ENCODE measurements at places on chromosomes 13 and 19.

DNA sequence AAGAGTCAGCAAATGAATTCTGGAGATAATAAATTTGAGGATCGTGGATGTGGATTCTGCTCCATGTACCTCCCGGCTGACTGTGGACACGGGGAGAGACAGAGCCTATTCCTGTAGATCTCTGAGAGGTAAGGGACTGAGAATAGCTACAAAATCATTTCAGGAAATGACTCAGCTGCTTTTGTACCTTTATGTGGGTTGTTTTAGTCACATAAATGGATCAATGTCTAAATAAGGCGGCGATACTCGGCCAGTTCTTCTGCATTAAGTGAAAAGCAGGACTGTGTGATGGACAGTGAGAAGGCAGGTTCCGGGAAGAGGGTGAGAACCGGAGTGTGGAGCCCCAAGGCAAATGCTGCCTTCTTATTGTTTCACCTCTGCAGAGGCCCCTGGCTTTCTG is 128.1 kb downstream of the EFNB2 start:
- DNase-seq, result no peak

- no peak for DNase-seq
Observed at GRCh38 chr19:6718741-6719539, 1.5 kb downstream of the C3 start.

DNA sequence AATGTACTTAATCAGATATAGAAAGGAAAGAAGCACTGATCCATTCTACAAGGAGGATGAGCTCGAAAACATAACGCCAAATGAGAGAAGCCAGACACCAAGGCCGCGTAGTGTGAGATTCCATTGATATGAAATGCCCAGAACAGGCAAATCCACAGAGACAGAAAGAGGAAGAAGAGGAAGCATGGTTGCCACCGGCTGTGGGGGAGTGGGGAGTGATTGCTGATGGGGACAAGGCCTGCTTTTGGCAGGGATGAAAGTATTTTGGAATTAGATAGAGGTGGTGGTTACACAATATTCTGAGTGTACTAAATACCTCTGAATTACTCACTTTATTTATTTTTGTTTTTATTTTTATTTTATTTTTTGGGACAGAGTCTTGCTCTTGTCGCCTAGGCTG is 50.2 kb upstream of the KLF2 start:
- no peak for DNase-seq

DNA sequence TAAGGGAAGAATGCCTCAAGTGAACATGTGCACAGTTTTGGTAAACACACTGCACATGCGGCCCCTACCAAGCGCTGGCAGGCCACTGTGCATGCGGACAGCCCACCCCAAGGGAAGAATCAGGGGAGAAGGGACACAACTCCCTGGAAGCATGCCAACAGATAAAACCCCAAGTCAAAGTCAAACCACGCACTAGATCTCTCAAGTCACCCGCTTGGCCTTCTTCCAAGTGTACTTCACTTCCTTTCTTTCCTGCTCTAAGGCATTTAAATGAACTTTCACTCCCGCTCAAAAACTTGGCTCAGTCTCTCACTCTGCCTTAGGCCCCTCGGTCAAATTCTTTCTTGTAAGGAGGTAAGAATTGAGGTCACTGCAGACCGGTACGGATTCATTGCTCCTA is 4.6 kb upstream of the RFXAP start:
- no peak for DNase-seq

- no peak for DNase-seq
Observed at GRCh38 chr13:66748712-66749111, 481.4 kb downstream of the PCDH9 start.

DNA sequence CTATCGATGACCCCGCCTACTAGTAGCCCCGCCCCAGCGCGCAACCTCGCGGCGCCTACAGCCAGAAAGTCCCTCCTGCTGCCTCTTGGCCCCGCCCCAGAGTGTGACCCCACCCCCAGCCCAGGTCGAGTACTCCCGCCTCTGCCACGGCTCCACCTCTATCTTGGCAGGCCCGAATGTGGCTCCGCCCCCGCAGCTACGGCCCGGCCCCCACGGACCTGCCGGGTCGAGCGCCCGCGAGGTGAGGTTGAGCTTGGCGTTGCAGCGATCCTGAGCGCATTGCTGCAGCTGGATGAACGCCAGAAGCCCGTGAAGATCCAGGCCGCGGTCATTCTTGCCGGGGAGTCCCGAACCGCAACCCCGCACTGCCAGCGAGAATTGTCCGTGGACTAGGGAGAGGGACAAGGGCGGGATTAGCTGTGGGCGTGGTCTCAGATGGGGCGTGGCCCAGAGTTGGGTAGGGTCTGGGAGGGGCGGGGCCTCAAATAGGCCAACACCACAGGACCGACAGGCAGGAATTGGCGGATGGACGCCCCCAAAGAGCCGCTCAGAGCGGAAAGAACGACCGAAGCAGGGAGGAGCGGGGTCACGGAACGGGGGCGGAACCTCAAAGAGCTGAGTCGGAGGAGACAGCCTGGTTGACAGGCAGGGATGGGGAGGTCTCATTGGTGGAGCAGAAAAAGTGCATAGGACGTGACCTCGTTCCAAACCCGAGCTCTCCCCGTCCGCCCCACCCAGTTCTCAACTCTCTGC is 1.9 kb downstream of the LYPD3 start:
- peak; percentile 83 for DNase-seq

DNA sequence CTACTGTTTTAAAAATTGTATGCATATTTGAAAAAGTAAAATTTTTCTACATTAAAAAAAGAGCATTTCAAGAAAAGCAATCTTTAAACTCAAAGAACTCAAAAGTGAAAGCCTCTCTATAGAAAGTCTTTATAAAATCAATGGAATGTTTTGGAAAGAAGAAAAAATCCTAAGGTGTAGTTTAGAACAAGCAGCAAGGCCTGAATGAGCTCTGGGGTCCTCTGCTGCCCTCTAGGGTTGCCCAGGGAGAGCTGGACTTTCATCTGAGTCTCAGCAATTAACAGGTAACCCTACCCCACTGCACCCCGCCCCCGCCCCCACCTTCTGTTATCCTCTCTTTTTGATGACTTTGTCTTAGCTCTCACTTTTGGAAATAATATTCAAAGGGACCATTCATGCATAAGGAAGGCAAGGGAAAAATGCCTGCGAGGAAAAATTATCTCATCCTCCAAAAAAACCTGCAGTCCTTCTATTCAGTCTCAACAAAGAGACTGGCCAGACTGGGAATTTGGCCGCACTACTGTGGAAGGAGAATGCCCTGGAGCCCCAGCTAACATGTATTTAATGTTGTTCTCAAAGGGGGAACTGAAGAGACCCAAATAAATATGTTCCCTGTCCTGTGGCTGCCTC is 24.1 kb downstream of the SLC25A30 start:
- DNase-seq, result peak; percentile 57

GRCh38 chr19:40804783-40805242 is 5.8 kb downstream of the EGLN2 start:
- DNase-seq, result no peak

Measured in SK-N-DZ (cell line).